Panc1 (cell line): ENCODE measurements at places on chromosomes 1 and 21. TPM values are rescaled to one million over a fixed set of nuclear protein-coding genes. Genes with fewer than 3 reads are reported as not detected.
A peak's percentile ranks its signal among the peaks of the same experiment; 100 is the strongest.

DNA sequence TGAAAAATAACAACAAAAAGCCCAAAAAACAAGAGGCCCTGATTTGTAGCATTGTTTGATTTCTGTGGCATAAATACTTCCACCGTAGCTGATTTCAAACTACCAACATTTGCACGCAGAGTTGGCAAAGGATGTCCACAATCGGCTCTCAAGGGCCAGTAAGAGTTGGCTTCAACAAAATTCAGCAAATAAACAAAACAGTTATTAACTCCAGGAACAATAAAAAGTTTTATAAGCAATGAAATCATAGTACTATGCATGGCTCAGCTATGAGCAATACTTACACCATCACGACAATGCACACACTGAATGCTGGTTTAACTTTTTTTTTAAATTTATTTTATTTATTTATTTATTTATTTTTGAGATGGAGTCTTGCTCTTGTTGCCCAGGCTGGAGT is 8.7 kb upstream of the COX20 start:
- no peaks in the 10 kb centered on the region for H3K27me3 ChIP-seq
- no peaks in the 10 kb centered on the region for H3K4me1 ChIP-seq
- no peak overlapping the region for H3K27ac ChIP-seq
- DNase-seq: no peak
- H3K36me3 ChIP-seq: no peaks in the 10 kb centered on the region

- DNase-seq: no peak
- H3K27me3 ChIP-seq: no peaks in the 10 kb centered on the region
- H3K4me3 ChIP-seq: no peak overlapping the region
These were observed 497.0 kb upstream of the USP24 start for GRCh38 chr1:55712148-55712547.

- no peak for DNase-seq
- no peaks in the 10 kb centered on the region for H3K36me3 ChIP-seq
- no peak overlapping the region; the same call in 1 of the 2 replicates for H3K4me3 ChIP-seq
- H3K27ac ChIP-seq: no peak overlapping the region
These were observed 71.9 kb upstream of the GOLT1A start for GRCh38 chr1:204285436-204286305.

- H3K4me3 ChIP-seq: no peak overlapping the region
- H3K4me1 ChIP-seq: no peaks in the 10 kb centered on the region
- no peaks in the 10 kb centered on the region for H3K36me3 ChIP-seq
These were observed 349.7 kb downstream of the RWDD3 start for GRCh38 chr1:95583661-95584210.

- DNase-seq: no peak
- no peaks in the 10 kb centered on the region for H3K4me1 ChIP-seq
- H3K27ac ChIP-seq: no peak overlapping the region
- H3K27me3 ChIP-seq: no peaks in the 10 kb centered on the region
These were observed 129.6 kb downstream of the DPYD start for GRCh38 chr1:97791251-97791650.

DNA sequence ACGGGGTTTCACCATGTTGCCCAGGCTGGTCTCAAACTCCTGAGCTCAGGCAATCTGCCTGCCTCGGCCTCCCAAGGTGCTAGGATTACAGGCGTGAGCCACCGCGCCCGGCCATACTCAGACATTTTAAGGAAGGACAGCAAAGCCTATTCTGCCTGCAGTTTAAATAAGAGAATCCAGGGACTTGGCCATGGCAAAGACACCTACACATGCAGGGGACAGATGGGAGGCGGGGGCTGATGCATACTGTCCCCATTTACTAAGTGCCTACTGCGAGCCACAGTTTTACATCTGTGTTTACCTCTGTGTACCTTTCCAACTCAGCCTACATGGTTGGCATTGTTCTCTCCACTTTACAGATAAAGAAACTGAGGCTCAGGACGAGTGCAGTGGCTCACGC is 25.4 kb downstream of the LDLRAD2 start:
- H3K4me3 ChIP-seq: no peak overlapping the region
- no peaks in the 10 kb centered on the region for H3K27me3 ChIP-seq
- no peak overlapping the region for H3K27ac ChIP-seq
- DNase-seq: no peak
- no peaks in the 10 kb centered on the region for H3K4me1 ChIP-seq

- H3K36me3 ChIP-seq: no peaks in the 10 kb centered on the region
- H3K4me1 ChIP-seq: no peaks in the 10 kb centered on the region
- no peaks in the 10 kb centered on the region for H3K27me3 ChIP-seq
- no peak overlapping the region for H3K4me3 ChIP-seq
- no peak for DNase-seq
These were observed 60.9 kb upstream of the RUNX3 start for GRCh38 chr1:24990779-24991641.

GRCh38 chr1:206842854-206843253 is 22.6 kb upstream of the IL20 start:
- H3K27ac ChIP-seq: no peak overlapping the region
- DNase-seq: no peak
- no peaks in the 10 kb centered on the region for H3K4me1 ChIP-seq
- no peaks in the 10 kb centered on the region for H3K36me3 ChIP-seq

GRCh38 chr1:145717833-145718232 is 1.5 kb upstream of the CD160 start:
- peaks cover 22% of the 10 kb centered on the region for H3K4me1 ChIP-seq
- no peaks in the 10 kb centered on the region for H3K27me3 ChIP-seq
- no peaks in the 10 kb centered on the region for H3K36me3 ChIP-seq
- H3K27ac ChIP-seq: 0 out of 2 replicates have a peak overlapping the region, but pooled peaks have one; percentile 13
- H3K4me3 ChIP-seq: no peak overlapping the region

The FAM78B gene
- 0.41 TPM for total RNA-seq

The PLA2G2C gene
- total RNA-seq: not detected
